ENCODE measurements at places on chromosomes 13 and 19.

DNA sequence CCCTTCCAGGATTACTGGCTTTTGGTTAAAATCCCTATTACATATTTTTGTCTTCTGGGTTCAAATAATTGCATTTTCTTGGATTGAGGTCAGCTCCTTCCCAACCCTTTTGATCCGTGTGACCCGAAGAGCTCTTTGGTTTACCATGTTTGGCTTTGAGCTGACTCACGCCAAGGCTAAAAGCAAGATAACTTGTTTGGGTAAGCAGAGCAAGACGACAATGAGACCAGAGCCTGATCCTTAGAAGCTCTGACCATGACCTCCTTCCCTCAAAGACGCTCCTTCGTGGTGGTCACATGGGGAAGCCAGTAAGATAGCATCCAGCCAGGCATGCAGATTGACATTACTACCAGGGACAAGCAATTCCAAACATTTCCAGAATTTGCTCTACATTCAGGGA lies 153.8 kb downstream of the DCT start:
- no peak for DNase-seq

- no peak for DNase-seq
Observed at GRCh38 chr13:36713887-36714286, 40.1 kb downstream of the SERTM1 start.

DNA sequence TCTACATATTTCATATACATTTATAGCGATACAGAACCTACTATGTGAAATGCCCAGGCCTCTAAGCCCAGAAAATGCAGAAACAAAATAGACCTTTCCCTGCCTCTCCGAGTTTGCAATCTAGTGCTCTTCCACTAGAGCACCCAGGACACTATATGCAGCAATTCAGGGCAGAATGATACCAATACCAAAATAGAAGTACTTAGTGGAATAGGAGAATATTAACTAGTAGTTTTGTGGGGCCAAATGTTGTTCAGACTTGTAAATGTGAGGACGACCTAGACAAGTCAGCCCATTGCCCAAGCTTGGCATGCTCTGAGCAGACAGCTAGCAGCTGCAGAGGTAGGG lies 35.8 kb upstream of the FLT1 start:
- DNase-seq = no peak

DNA sequence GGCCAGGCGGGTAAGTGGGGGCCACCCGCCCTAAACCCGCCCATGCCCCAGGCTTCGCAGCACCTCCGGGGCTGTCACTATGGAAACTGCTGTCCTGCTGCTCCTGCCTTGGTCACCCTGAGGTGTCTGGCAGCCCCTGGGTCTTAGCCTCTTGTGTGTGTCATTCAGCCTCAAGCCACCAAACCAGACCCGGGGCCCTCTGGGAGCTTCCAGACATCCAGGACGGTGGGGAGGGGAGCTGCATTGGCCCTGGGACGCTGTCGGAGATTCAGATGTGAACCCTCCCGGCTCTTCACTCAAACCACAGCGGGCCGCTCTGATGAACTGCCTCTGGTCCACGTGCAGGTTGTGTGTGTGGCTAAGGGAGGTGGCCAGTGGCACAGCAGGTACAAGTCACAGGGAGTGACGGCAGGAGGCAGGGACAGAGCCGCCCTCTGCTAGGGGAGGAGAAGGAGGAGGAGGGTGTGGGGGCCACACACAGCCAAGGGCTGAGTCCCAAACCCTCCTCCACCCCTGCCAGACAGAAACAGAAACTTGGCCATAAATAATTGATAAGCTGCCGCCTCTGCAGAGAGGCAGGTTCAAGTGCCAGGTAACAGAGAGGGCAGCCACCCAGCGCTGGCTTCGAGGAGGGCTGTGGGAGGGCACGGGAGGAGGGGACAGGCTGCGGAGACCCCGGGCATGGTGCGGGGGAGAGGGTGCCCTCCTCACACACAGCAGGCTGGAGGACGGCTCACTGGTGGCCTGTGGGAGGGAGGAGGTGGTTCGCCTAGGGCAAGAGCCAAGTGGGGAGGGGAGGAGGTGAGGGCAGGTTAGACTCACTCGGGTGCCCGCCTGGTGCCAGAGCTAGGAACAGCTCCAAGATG lies 8.0 kb downstream of the NANOS3 start:
- no peak for DNase-seq

DNA sequence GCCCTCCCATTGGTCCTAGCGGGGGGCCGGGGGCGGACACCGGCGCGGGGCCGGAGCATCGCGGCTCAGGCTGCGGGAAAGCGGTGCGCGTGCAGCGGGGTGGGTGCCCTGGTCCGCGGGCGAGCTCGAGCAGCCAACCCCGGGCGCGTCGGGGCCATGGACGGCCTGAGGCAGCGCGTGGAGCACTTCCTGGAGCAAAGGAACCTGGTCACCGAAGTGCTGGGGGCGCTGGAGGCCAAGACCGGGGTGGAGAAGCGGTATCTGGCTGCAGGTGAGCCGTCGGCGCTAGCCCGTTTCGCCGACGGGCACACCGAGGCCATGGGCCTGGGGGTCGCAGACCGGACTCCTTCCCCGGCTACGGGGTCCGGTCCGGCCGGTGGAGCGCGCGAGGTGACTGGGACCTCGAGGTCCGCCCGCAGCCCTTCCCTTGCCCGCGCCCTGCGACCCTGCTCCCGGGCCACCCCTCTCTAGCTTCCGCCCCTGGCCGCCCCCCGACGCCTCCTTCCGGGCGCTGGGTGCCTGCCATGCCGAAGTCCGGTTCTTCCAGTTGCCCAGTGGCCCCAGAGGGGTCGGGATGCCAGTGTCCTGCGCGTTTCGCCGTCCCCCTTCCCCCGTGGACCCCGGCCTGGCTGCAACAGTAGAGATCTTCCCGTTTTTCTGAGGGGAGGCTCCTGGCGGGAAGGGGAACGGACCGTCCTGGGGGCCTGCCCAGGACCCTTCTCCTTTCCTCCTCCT lies at the start of gene REEP6:
Gene REEP6, plus strand, starts transcription at position 68 of the 735 bp plus-strand sequence. Its CDS starts 89 bp downstream, at position 157.
- no peak for DNase-seq

Measured in activated T-helper 1 cell treated with anti-CD3 and anti-CD28 coated beads, Interleukin-2, amount 50 U/mL, for 16 hours (primary cell).